ENCODE measurements at places on chromosomes 13 and 19.
A peak's percentile ranks its signal among the peaks of the same experiment; 100 is the strongest.

- no peak for DNase-seq
Measured at GRCh38 chr19:1769645-1769985, 16.3 kb downstream of the ONECUT3 start.

GRCh38 chr13:31195616-31196015 lies 4.2 kb upstream of the B3GLCT start:
- DNase-seq: no peak

DNA sequence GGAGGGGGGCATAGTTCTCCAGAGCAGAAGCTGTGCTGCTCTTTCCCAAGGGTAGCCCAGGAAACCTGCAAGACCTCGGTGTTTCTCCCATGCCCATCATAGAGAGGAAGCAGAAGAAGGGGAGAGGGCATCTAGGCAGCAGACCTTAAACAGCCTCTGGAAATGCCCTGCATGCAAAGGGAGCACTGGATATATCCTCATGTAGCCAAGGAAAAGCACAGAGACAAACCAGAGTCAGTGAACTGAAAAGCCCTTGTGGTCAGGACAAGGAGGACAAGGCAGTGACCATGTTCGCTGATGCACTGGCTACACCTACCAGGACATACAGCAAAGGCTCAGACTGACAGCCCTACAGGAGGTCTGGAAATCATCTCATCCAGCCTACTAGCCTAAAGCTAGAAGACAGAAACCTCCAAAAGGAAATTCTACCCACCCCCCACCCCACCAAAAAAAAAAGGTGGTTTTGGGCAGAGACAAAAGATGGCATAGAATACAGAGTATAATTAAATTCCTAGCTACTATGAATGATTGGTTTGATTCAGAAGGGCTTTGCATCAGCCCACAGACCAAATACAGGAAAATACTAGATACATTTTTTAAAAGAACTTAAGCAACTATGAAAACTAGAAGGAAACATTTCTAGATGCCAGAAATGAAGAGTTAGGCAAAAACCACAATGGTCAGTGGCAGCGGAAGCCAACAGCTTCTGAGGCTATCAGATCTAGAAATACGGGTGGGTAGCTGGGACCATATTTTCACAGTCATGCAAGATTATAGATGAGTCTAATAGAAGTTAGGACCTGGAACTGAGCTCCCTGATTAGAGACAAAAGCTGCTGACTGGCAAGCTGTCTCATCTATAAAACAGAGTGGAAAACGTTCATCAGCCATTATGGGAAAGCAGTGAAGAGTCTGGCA lies 4.4 kb upstream of the TBC1D4 start:
- no peak for DNase-seq

GRCh38 chr19:30341611-30342201 lies 30.5 kb upstream of the ZNF536 start:
- DNase-seq: no peak

DNA sequence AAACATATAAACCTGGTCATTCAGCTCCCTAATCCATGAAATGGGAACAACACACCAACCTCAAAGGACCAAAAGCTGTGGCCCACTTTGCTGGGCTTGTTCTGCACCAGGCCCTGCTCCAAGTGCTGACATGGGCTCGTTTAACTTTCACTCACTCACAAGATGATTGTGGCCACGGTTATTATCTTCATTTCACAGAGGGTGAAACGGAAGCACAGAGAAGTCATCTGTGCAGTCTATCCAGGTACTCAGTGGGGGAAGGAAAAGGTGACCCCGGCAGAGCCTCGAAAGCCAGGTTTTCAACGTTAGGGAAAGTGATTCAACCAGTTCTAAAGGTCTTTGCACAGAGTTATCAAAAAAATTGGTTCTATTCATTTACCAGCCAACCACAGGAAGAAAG lies 68.0 kb downstream of the CRYL1 start:
- no peak for DNase-seq

GRCh38 chr13:98977568-98978265 lies at the start of gene DOCK9:
Gene DOCK9 (minus strand): TSS chr13:98978064. CDS start chr13:98977909, 155 bp downstream.
- no peak for DNase-seq

DNA sequence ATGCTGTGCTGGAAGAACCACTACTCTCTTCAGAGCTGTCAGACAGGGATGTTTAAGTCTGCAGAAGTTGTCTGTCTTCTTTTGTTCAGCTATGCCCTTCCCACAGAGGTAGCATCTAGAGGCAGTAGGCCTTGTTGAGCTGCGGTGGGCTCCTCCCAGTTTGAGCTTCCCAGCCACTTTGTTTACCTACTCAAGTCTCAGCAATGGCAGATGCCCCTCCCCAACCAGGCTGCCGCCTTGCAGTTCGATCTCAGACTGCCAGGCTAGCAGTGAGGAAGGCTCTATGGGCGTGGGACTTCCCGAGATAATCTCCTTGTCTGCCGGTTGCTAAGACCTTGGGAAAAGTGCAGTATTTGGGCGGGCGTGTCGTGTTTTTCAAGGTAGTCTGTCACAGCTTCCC lies 42.1 kb upstream of the UQCRFS1 start:
- no peak for DNase-seq

- DNase-seq: no peak
Measured at GRCh38 chr13:80121038-80121437, 219.9 kb downstream of the SPRY2 start.

DNA sequence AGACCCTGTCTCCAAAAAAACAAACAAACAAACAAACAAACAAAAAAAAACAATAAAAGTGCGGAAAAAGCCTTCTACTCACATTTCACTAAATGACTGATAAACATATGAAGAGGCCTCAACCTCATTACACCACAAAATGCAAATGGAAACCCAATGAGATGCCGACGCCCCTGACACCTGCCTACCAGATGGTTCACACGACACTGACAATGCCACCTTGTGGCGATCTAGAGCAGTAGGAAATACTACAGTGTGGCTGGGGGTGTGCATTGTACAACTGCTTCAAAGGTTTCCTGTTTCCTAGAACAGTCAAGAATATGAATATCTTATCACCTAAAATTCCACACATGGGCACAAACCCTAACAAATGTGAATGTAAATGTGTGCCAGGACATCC lies 14.0 kb downstream of the SCGB2B2 start:
- no peak for DNase-seq

DNA sequence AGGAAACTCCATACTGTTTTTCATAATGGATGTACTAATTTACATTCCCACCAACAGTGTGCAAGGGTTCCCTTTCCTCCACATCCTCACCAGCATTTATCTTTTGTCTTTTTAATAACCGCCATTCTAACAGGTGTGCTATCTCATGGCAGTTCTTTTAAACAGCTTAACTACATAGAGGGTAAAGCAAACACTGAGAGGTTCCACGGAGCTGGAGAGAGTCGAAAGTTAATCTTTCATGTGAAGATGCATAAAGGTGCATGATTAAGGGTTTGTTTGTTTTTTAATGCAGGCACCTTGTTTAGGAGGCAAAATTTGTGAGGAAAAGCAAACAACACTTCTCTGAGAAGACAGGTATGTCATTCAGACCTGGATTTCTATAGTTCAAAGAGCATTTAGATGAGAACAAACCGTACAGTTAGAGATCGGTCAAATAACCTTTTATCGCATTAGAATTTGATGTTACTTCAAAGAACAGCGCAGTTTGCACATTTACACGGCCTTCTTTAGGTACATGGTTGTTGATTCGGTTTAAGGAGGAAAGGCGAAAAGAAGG lies 193.9 kb downstream of the RBM26 start:
- DNase-seq: peak; percentile 23

DNA sequence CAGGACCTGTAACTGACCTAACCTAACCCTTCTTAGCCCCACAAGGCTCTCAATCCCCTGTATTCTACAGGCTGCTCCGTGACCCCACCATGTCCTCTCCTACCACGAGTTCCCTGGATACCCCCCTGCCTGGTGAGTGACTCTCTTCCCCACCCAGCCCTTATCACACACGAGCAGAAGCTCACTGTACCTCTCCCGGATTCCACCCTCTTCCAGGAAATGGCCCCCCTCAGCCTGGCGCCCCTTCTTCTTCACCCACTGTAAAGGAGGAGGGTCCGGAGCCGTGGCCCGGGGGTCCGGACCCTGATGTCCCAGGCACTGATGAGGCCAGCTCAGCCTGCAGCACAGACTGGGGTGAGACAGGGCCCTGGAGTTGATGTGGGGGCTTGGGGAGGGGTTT lies 1.3 kb downstream of the NR1H2 start:
- no peak for DNase-seq

GRCh38 chr13:97316390-97316789 lies 94.3 kb downstream of the MBNL2 start:
- no peak for DNase-seq

- DNase-seq: no peak
Measured at GRCh38 chr19:4081441-4082129, 14.9 kb upstream of the ZBTB7A start.

DNA sequence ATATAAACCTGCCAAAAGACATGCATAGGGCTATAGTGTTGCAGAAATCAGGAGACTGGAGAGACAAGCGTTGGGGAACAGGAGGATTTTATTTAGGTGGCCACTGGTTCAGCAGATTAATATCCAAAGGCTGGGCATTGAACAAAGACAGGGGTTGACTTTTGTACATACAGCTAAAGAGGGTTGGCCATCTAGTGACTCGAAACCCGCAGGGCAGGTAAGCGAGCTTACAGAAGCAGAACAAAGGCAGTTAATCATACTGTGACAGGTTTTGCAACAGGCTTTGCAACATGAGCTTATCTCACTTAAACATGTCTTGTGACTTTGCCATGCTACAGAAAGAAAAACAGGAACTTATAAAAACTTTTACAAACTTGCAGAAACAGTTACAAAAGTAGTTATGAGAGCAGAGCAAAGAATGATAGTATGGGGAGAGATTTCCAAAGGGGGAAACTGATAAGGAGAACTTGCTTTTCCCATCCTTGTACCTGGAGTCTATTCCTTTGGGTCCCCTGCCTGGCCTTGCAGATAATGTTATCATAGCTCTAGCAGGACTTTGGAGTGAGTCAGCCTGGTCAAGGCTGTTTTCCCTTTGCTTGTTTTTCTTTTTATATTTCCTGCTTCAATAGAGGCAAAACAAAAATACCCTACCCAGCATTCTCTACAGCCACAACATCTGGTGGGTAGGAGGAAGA lies 234.2 kb downstream of the PCDH17 start:
- DNase-seq: no peak

- no peak for DNase-seq
Measured at GRCh38 chr19:42477933-42478332, 35.2 kb upstream of the CXCL17 start.
